ENCODE measurements at places on chromosomes 3 and 15.

GRCh38 chr3:190591080-190591479, 77.2 kb downstream of the IL1RAP start:
- no peak for DNase-seq

DNA sequence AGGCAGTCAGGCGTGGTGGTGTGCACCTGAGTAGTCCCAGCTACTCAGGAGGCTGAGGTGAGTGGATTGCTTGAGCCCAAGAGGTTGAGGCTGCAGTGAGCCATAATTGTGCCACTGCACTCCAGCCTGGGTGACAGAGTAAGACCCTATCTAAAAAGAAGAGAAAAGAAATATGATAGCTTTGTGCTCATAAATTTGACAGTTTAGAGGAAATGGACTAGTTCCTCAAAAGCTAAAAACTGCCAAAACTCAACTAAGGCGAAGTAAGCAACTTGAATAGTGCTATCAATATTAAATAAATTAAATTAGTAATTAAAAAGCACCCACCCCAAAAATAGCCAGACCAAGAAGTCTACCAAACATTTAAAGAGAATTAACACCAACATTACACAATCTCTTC, 24.5 kb upstream of the SLC15A2 start:
- no peak for DNase-seq

DNA sequence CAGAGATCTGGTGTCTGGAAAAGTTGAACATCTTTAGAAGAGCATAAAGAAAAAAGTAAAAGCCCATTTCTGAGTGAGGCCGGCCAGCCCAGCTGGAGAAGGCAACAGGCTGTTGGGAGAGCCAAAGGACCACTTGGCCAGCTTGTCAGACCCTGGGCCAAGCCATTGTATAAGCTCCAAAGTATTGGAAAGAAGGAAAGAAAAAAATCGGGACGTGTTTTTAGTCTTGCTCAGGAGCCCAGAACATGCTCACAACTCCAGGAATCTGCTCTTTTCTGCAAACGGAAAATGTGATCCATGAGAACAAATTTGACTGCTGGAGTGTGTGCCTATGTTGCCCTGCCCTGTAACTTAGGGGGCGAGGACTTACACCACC, 10.4 kb upstream of the CLPX start:
- DNase-seq: no peak

GRCh38 chr3:28601291-28601690, 252.7 kb upstream of the AZI2 start:
- no peak for DNase-seq

DNA sequence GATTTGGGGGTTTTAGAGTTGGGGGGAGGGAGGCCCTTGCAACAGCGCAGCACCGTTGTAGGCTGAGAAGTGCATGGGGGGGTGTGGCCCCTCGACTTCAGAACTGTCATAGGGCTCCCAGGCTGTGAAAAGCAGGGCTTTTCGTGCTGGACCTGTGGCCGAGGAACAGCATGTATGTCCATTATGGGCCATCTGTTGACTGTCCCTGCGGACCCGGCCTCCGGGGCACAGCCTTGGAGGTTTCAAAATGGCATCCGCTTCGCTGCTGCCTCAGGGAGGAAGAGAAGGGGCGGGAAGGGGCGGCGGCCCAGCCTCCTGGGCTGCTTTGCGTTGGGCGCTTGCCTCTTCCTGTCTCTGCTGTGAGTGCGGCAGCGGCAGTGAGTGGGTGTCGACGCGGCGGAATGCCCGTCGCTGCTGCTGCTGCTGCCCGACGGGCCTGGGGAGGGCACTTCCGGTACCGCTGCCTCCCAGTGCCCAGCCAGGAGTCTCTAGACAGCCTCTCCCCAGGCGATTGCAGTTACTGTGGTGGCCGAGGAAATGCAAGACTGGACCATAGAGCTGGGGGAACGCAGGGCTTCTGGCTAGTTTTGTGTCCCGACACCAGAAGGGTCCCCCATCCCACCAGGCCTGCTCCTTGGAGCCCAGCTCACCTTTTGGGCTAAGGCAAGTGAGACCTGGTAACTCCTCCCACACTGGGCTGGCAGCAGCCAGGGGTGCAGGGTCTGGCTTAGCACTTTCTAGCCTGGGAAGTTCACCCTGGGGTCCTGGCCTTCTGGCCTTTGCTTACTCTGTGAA, 1.9 kb downstream of the GNAI2 start:
- no peak for DNase-seq

GRCh38 chr15:58330741-58331559, 100.8 kb upstream of the LIPC start:
- DNase-seq: no peak

DNA sequence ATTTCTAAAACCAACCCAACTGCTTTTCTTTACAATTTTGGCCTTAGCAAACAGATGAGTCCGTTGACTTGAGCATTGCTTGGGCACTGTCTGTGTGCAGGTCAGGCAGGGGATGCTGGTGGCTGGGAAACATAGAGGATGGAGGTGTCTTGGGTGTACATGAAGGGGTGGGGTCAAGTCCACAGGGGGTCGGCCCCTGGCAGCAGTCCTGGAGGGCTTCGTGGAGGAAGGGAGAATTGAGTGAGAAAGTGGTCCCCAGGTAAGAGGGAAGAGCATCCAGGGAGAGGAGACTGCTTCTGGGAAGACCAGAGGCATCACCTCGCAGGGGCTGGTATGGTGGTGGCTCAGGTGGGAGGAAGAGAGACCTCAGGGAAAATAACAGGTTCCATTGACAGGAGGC, 144.8 kb downstream of the TJP1 start:
- DNase-seq: no peak

GRCh38 chr3:115512565-115513415, 110.5 kb upstream of the GAP43 start:
- DNase-seq: no peak

GRCh38 chr3:53078656-53079055, 32.8 kb upstream of the SFMBT1 start:
- no peak for DNase-seq
